Esophagus squamous epithelium (tissue), 5 donors: ENCODE measurements at places on chromosomes 6 and 20.

- DNase-seq: no peak
These were observed 860.4 kb downstream of the EPHA7 start for GRCh38 chr6:92559003-92559402.

DNA sequence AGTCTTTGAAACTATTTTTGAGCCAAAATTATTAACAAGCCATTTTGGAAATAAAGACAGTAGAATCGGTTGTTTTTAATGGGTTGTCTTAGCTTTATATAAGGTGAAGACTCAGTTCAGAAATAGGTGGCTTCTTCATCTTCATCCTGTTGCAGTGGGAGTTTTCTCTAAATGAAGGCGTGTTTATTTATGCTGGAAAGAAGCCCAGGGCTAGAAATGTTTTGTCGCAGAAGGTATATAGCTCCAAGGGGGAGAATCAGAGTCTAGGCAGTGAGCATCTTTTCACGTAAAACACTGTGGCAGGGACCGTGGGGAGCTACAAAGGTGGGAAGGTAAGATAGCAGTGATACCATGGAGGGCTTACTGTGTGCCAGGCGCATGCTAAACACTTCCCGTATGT, 34.3 kb downstream of the FARS2 start:
- no peak for DNase-seq

- no peak for DNase-seq
These were observed 437.4 kb upstream of the SULF2 start for GRCh38 chr20:48222595-48223180.

DNA sequence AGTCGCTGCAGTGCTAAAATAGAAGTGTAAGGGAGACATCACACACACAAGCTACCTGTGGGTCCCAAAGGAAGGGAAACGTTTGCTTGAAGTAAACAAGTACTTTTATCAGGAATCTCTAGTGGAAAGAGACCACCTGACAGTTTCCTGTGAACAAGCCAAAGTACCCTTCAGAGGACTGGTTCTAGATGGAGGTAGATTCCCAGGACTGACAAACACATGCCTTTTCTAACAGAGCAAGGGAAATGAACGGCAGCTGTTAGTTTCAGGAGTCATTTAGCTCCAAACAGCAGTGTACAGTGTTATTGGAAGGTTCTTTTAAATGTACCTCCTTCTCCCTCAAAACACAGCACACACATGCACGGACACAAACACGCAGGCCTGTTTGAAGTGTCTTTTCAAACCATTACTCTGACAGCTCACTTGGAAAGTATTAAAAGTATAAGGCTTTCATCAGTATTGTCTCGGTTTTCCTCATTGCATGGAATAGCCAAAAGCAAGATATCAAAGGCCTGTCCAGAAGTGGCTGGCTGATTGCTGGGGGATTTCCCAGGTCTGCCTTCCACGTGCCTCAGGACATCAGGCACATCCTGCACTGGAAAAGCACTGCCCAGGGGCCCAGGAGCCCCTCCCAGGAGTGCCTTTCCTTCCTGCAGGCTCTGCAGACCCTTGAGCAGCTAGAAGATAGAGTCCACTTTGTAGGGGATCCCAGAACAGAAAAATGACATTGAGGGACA, 393.2 kb upstream of the SOX4 start:
- DNase-seq: no peak

GRCh38 chr20:57702091-57702490, 7.7 kb downstream of the PMEPA1 start:
- no peak for DNase-seq

DNA sequence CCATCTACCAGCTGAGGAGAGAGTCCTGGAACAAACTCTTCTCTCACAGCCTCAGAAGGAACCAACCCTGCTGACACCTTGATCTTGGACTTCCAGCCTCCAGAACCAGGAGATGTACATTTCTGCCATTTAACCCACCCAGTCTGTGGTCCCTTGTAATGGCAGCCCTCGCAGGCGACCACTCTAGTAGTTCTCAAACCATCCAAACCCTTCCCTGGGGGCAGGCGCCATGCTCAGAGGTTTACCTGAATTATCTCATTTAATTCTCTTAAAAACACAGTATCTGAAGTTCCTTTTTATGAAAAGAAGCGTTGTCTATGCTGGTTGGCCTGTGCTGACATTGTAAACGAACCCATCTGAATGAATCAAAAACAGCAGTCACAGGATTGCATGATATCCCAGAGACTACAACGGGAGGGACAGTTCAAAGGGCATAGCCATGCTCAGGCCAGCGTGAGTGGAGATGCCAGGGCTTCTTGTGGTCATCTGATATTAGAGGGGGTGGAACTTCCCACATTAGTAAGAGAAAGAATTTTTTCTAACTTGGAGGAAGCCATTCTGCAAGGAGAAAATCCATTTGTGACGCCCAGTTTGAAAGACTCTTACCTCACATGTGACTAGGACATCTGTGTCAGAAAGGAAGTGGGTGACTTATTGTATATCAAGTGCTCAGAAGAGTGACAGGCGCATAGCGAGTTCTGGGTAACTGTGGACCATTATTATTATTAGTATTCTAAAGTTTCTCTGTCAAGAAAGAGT, 17.2 kb upstream of the TAGAP start:
- no peak for DNase-seq

- no peak for DNase-seq
These were observed 53.0 kb downstream of the SNAP25 start for GRCh38 chr20:10271494-10272219.

GRCh38 chr6:24822696-24823095, 24.0 kb upstream of the ARMH2 start:
- DNase-seq: no peak

GRCh38 chr20:52191132-52191915, at the start of gene ZFP64:
TSS of gene ZFP64 (minus strand) at chr20:52191779. CDS start at chr20:52191636, 143 bp downstream.
- no peak for DNase-seq
